CD4-positive, alpha-beta T cell treated with Interleukin-4 for 1 hour (primary cell): ENCODE measurements at places on chromosomes 12 and 14.
A peak's percentile ranks its signal among the peaks of the same experiment; 100 is the strongest.

DNA sequence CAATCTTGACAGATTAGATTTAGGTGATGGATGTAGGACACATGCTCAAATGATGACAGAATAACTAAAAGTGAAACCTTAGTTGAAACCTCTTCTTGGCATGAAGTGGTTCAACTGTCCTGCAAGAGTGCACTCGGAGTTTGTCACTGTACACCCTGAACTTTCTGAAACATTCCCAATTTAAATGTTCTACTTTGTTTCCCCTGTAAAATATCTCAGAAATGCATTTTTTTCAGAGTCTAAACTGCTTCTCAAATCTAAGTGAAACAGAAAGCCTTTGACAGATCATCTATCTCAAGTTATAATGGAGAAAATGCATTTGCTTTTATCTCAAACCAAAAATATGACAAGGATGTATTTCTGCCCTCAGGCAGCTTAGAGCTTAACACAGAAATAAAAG is 66.0 kb downstream of the BHLHE41 start:
- no peak for DNase-seq

GRCh38 chr12:115046805-115047204 is 362.8 kb upstream of the TBX3 start:
- DNase-seq = no peak

DNA sequence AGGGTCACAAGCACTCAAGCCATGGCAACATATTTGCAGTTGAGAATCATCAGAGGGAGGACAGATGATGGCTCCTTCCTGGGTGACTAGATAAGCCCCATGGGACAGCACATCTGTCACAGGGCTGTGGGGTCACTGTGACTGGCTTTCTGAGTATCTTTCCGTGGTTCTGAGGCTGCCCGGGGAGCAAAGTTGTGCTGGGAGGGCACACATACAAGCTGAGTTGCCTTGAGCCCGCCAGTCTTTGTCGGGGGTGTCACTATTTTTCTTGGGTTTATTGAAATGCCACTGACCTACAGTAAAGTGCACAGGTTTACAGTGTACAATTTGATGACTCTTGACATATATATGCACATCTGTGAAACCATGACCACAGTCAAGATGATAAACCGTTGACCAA is 17.2 kb upstream of the KIF26A start:
- no peak for DNase-seq

- DNase-seq = peak; percentile 9
Observed at GRCh38 chr12:101878243-101878821, 952 bp downstream of the DRAM1 start.

DNA sequence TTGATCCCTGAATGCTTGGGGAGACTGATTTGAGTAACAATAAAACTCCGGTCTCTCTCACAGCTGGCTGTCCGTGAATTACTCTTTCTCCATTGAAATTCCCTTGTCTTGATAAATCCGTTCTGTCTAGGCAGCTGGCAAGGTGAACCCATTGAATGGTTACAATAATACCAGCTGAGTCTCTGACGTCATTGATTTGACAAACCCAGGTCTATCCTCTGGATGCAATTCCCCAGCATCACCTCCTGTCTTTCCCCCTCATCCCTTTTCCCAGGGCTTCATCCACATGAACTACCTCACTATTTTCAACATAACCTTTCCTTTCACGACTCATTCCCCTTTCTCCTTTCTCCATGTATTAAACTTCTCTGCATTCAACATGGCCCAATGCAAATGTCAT is 98.7 kb upstream of the TMEM132C start:
- no peak for DNase-seq

DNA sequence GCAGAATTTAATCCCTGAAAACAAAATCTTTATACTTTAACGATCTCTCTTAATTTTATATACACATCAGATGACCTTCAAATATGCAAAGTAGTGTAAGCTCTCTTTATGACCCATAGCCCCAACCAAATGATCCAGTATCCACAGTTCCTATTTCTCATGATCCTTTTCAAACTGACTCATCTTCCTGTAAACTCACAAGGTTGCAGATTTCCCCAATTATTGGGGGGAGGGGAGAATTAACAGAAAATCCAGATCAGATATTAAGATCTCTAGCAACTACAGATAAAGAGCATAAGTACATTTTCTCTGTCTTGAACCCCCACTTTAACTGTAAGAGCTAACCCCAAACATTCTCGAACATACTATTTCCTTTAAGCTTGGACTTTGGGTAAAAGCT is 12.5 kb downstream of the GNS start:
- no peak for DNase-seq

GRCh38 chr12:39427360-39427808 is 15.5 kb downstream of the KIF21A start:
- no peak for DNase-seq

DNA sequence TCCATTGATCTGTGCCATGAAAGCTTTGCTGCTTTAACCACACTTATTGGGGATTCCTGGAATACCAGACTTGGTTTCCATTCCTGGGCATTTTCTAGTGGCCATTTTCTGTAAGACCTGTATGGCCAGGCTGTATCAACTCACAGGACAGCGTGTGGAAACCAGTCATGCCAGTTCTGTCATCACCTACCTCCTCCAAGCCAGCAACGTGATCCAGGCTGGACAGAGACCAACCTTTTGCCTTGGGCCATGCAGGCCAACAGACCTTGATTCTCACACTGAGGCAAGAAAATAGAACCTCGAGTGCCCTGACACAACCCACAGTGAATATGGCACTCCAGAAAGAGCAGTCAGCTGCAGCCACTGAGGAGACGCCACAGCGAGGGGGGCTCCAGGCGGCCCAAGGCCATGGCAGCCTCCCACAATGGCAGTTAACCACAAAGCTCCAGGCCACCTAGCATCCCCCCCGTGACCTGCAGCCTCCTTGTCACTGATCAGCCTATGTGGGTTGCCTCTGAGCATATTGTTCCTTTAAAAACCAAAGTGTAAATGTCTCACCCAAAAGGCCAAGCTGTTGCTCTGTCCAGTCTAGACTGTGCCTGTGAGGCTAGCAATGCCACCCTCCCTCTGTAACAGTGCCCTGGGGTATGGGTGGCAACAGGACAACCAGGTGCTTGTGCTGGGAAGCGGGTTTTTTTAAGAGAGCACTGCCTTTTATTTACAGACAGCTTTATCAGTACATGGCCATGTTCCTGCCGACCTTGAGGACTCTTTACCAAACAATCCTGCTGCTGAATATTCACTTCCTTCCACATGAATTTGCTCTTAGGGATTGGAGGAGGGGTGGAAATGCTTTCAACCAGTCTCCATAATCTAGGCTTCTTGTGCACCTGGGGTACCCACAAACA is 168.7 kb upstream of the HIF1A start:
- DNase-seq = no peak

DNA sequence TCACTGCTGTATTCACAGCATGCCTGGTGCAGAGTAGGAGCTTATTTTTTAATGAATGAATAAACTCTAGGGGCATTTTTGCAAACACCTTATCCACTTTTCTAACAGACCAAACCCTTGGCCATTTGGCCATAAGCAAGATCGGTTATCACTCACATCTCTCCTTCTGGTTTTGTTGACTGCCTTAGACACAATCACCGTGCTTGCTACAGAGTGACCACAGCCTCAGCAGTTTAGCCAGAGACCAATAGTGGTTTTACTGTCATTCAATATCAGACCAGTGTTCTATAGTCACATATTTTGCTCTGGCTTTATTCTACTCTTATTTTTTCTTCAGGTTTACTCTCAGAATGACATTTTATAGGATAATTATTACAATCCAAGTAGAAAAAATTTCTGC is 2.2 kb downstream of the KLRB1 start:
- DNase-seq = no peak

GRCh38 chr12:106721915-106722314 is 52.6 kb upstream of the RIC8B start:
- no peak for DNase-seq

DNA sequence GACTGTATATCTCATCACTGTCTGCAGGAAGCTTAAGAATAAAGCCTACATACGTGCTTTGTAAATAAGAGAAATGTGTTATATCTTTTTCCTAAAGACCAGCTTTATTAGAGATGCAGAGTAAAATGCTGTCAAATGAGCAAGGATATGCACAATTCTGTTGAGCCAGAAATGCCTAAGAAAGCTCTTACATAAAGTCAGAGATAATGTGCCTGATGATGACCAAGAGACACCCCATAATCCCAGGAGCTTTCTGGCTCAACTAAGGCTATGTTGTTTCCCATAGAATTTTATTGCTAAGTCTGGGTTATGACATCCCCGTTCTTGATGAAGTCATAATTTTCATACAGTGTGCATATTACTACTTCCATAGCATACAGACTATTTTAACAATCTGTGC is 209.9 kb downstream of the GALC start:
- DNase-seq = no peak

DNA sequence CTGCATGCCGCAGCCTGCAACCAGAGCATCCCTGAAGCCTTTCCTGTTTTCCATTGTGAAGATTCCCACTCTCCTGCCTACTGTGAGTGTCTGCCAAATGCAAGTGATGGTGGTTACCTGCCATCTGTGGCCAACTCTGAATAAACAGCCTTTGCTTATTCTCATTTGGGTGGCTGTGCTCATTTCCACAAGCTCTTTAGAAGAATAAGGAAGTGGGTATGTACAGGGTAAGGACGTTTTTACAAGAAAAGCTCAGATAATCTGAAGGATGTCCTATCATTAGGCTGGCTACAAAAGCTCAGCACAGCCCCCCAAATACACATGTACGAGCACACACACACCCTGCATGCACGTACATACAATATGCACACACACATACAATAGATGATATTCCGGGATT is 7.3 kb upstream of the RNASE1 start:
- DNase-seq = no peak

DNA sequence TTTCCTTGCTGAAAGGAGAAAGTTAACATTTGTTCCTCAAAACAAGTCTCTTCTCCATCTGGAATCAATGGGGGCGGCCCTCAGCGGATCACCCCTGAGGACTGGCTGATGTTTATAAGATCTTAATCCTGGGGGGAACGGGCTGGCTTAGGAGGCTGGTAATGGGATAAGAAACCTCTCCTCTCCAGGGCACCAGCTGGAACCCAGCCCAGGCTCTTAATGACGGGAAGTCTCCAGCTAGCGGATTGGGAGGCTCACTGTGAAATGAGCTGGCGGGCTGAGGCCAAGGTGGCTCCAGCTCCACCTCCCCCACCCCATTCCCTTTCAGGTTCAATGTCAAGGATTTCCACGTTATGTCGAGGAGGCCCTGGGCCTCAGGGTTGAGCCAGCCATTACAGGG is 1133.0 kb downstream of the VRK1 start:
- no peak for DNase-seq

GRCh38 chr14:48275301-48275700 is 599.9 kb upstream of the MDGA2 start:
- DNase-seq = no peak

- no peak for DNase-seq
Observed at GRCh38 chr14:100071545-100071944, 6.3 kb downstream of the EVL start.

DNA sequence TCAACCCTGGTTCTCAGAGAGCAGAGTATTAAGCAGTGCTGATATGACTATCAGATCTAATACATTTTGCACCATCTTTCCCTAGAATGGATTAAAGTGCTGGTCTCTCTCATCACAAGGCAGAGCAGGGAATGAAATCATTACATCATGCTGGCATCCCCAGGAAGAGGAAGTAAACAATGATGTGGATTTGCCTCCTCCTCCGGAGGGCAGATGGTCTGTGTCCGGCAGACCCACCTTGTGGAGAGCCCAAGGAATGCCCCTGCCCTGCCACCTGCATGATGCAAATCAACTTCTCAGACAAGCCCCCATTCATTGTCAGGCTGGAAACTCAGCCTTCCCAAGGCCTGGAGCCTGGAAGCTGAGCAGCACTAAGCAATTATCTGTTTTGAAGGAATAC is 1149.1 kb downstream of the VRK1 start:
- DNase-seq = no peak

DNA sequence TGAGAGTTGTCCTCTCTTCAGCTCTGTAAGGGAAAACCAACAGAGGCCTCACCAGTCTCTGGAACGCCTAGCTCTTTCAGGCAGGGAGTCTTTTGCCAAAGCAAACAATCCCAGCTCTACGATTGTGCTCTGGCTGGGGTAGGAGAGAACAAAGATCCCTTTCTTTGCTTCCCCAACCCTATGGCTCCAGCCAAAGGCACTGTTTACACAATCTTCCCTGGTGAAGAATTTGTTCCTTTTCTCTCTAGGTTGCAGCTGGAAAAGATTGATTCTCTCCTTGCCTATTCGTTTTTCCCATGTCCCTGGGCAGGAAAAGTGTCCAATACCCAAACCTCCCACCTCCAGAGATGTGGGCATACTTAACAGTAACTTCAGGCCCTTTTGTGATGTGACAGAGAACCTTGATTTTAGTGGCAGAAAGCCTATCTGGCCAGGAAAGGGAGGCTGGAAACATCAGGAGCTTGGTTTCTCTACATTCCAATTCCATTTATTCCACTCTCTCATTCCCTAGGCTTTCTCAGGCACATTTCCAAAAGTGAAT is 16.8 kb downstream of the ATP5MC2 start:
- DNase-seq = no peak

DNA sequence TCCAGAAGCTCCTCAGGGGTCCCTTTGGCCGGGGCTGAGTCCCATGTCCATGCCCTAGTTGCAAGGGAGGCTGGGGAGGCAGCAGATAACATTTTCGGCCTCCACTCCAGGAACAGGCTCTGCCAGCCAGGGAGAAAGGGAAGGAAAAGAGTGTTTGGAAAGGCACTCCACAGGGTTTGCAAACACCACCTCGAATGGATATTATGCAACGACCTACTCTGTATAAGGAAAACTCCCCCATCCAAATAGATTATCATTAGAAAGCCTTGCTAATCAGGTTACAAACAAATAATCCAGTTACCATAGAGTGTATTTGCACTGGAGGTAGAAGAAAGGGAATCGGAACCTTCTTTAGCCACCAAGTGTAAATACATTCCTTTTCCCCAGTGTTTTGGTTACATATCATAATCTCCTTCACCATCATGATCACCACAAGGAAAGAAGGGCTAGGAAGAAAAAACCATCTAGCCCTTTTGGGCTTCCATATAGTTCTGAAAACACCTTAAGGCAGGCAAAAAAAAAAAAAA is 40.4 kb downstream of the TMCC3 start:
- DNase-seq = no peak

GRCh38 chr12:119630223-119630780 is 36.7 kb downstream of the TMEM233 start:
- DNase-seq = no peak

DNA sequence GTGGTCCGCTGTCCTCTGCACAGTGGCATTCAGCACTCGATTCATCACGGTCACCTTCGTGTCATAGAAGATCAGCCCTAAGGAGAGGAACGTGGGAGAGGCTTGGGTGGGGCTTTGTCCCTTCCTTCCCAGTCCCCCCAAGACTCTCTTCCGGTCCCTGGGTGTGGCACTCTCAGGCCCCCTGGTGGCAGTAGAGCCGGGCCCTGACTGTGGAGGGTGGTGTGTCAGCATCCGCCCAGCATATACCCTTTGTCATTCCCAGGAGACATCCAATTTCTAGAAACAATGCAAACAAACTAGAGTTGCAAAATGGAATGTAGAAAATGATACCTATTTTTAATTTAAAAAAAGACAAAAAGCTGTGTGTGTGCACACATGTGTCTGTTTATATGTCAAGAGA is 45.0 kb downstream of the TRAFD1 start:
- DNase-seq = no peak
